ENCODE measurements at places on chromosomes 7 and 10. TPM values are rescaled to one million over a fixed set of nuclear protein-coding genes. Genes with fewer than 3 reads are reported as not detected.

DNA sequence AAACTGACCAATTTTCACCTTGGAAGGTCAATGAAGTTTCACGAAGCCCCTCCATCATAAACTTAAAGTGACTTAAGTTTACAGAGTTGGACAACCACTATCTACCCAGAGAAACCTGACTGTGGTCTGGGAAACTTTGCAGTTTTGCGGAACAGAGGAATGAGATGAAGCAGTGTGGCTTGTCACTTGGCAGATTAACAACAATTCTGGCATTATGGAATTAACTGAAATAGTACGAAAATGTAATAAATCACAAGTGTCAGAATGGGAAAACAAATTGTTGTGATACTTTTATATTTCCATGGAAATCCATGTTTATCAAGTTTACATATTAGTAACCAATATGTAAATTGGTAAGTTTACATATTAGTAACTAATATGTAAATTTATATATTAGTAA, 4.9 kb downstream of the KMT2C start:
- H3K27me3 ChIP-seq: no peaks in the 10 kb centered on the region
- no peak overlapping the region for H3K4me3 ChIP-seq
- H3K4me1 ChIP-seq: peaks cover 42% of the 10 kb centered on the region
- H3K36me3 ChIP-seq: no peaks in the 10 kb centered on the region
- no peak for DNase-seq

DNA sequence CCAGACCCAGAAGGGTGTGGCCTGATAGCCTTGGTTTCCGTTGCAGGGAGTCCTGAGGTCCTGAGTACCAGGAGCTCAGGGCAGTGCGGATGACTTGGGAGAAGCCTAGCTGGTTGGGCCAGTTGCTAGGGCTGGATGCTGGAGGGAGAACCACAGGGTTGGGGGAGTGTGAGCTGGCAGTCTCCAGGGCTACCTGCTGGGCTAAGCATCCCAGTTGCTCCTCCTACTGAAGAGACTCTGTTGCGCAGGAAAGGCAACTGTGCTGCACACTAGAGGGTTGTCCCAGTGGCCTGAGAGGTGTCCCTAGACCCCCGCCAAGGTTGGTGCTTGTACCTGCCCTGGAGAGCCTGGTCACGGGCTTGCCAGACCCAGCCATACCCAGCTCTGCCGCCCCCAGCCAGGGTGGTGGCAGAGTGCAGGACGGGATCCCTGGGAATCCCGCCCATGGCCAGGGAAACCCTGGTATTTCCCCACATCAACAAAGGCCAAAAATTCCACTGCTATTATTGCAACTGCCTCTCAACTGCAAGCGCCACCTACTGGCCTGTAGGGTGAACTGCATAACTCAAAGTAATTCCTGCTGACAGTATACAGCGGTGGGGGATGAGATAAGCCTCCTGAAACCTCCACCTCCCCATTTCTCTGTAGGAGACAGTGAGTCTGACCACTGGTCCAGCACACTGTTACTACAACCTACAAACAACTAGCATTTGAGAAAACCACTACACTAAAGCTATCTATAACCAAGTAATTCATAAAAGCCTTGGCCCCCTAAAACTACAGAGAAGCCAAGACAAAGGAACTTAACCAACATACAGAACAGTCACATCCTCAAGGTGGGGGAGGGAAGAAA, 67.6 kb upstream of the DDC start:
- peaks cover 8% of the 10 kb centered on the region for H3K4me1 ChIP-seq
- no peak overlapping the region for H3K4me3 ChIP-seq
- DNase-seq: peak; percentile 72
- H3K27me3 ChIP-seq: peaks cover 27% of the 10 kb centered on the region
- no peak overlapping the region for H3K27ac ChIP-seq

DNA sequence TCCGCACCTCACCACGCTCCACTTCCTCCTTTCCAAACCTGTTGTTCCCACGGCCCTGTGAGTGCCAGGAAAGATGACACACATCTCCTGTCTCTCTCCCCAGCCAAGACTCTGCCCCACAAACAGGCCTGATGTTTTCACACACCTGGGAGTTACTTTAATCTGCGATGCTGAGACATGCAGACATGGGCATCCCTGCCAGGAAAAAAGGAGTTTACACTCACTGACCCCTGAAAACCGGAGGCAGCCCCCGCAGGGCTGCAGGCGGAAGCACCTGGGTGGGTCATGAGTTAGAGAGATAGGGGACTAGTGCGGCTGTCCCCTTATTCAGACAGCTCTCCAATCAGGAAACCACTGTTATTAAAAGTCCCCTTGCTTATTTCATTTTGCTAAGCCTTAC, 106.4 kb upstream of the CARD11 start:
- DNase-seq: no peak
- no peaks in the 10 kb centered on the region for H3K27me3 ChIP-seq
- peaks cover 28% of the 10 kb centered on the region for H3K4me1 ChIP-seq
- no peak overlapping the region for H3K4me3 ChIP-seq

- H3K4me3 ChIP-seq: no peak overlapping the region
- H3K4me1 ChIP-seq: peaks cover 5% of the 10 kb centered on the region
- H3K27ac ChIP-seq: no peak overlapping the region
- no peak for DNase-seq
- no peaks in the 10 kb centered on the region for H3K27me3 ChIP-seq
- H3K36me3 ChIP-seq: no peaks in the 10 kb centered on the region
These were observed 201.8 kb downstream of the EBF3 start for GRCh38 chr10:129761981-129762956.

The PHKG1 gene
- 1.6 TPM for total RNA-seq

The SOSTDC1 gene
- total RNA-seq: not detected
